Cardiac fibroblast (primary cell): ENCODE measurements at places on chromosomes 6 and 20.

DNA sequence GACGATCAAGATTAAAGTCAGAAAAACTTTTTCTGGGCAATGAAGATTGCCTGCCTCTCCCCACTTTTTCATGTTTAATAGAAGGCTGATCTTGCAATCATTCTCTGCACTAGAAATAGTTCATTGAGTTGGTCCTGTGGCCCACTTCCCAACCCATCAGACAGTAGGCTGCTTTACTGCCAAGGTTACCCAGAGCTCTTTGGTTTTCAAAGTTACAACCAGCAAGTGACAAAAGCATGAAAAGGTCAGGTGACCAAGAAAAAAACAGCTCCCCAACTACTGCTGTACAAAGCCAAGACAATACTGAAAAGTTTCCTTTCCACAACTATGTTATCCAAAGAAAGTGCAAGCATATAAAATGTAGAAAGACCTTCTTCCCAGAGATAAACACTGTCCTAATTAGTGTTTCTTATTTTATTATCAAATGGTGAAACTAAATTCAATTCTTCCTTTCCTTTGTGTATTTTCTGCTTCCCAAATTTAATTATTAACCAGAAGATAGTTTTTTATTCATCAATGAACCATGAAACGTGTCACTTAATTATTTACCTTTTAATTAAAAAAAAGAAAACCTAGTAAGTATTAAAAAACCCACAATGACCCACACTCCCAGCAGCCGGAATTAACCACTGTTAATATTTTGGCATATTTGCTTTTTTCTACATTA lies 16.6 kb downstream of the DNAAF9 start:
- DNase-seq, result no peak

GRCh38 chr6:116139917-116140316 lies 14.0 kb upstream of the COL10A1 start:
- DNase-seq, result no peak

DNA sequence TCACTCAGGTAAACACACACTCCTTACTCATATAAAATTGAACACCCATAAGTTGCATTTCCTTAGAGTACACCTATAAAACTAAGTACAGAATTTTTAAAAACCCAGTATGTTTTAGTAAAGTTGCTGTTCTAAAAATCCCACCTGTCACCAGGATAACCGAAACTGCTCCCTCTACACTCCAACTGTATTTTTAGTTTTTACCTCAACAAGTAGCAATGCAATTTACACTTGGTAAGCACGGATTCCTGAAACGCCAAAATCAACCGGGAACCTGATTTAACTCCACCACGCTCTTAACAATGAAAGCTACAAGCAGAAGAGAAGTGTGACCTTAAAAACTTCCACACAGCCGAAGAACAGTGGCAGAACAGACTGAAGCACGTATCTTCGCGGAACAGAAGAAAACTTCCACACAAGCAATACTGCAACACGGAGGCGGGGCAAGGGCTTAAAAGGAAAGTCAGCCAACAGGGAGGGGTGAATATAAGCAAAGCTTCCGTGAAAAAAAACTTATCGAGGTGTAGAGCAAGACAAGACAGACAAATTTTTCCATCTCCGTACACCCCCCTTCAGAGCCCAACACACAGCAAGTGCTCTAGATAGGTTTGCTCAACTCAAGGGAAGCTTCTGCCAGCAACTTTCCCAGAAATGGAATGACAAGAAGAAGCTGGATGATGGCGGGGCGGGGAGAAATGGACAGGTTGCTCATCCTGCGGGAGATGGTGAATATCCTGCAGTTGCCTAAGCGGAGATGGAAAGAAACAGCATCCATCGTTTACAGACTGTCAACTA lies 1.4 kb downstream of the STAU1 start:
- peak; percentile 66 for DNase-seq

DNA sequence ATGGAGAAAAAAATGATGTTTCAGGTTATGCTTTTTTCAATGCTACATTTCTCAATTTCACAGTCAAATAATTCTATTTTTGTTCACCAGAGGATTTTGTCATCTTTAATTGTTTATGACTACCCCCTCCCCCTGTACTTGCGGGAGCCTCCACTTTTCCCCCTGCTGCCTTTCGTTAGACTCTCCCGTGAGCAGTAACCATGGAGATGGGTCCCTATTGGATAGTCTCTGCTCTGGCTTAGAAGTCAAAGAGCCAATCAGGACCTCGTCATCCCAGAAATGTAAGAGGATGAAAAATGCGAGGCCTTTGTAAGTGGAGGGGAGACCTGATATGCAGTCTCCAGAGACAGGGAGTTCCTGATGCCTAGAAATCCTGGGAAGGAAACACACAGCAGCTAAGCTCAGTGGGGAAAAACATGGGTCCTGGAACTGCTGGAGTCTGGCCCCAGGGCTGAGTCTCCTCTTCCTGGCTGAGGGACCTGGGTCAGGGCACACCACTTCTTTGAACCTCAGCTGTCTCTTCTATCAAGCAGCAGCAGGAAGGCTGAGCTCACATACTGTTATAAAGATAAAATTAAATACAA lies 298.7 kb downstream of the TSHZ2 start:
- no peak for DNase-seq

DNA sequence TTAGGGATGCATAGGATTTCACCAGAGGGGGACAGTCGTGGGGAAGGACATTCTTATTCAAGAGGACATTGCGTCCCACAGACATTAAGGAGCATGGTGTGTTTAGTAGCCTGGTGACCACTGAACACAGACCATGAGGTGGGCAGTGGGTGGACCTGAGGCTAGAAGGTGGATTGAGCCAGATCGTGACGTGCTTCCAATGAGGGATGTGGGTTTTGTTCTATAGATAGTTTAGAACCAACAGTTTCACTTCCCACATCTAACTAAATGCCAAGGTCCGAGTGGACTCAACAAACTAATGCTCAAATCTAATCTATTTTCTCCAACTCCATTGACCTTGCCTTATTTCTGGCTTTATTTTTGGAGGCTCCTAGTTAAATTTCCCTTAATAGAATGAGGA lies 58.5 kb downstream of the OGFRL1 start:
- no peak for DNase-seq

DNA sequence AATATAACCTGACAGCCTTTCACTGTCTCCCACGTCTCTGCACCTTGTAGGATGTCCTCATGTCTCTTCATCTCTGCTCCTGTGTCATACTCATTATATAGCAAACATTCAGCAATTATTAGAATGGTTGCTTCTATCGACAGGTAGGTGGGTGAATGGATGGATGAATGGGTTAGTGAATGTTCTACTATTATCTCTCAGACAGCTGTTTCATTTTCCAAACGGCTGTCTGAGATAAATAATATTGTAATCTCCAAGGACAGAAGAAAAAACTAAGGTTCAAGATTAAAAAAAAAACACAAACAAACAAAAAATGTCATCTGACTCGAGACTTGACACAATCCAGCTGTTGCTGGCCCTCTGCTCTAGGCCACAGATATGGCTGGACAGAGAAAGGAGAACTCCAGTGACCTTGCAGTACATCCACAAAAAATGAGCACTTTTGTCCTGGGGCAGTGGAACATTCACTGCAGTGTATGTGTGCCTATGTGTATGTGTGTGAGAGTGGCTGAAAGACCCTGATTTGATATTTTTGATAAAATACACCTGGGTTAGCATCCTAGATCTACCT lies 2.1 kb downstream of the HNF4A start:
- DNase-seq, result no peak

DNA sequence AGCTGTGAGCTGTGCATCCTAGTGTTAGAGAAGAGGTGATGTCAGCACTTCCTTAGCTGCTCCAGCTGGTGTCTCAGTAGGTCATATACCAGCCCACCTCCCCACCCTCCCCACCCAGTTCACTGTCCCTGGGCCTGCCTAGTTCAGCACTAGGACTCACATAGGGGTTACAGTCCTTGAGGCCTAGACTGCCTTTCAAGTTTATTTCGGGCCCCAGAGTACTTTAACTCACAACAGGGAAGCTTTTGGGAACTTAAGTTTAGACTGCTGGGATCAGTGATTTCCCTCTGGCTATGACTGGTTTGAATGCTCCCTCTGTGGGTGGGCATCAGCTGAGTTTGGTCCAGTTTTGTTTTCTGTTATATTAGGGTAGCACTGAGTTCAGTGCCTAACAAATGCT lies 139.2 kb upstream of the MMS22L start:
- no peak for DNase-seq

DNA sequence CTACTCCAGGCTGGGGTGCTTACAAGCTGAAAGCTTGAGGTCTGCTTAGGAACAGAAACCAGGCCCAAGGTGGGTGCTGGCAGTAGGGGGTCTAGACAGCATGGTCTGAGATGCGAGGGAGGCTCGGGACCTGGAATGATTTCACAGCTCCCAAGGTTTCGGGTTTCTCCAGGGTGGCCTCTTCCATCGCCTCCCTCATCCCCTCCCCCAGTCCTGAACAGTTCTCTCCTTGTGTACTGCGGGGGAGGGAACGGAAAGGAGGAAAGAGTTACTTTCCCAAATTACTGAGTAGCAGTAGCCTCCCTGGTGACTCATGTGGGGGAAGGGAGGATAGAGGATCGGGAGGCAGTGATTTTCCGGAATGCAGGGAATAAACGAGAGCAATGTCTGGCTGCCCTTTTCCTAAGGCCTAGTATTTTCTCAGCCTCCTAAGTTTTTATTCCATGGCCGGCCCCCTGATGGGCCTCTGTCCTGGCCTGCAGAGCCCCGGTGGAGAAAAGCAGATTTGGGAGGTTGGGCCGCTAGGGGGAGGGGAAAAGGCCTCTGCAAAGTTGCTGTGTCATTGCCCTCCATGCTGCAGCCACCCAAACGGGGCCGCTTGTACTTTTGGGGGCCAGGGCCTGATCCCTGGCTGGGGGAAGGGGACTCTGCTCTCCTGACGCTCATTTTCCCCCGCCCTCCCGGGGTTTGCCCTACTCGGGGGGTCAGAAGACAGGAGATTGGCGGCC lies 1.5 kb downstream of the BRD2 start:
- peak; percentile 97 for DNase-seq

DNA sequence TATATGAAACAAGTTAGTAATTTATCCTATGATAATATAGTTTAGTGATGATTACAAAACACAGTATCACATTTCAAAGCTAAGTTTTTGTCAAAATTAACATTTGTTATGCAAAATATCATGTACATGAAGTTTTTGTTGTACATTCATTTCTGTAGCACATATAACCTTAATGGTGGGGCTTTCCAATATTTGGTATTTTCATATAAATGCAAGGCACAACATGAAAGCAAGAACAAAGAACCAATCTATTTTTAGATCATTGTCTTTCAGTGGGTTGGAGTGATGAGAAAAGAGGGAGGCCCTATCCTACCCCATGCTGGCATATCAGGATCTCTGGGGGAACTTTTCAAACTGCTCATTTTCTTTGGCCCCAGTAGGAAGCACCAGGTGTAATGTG lies 53.4 kb downstream of the FAM83B start:
- DNase-seq, result no peak
